ENCODE measurements at places on chromosomes 2 and 18.

GRCh38 chr2:55063713-55064323, 13.6 kb upstream of the RTN4 start:
- DNase-seq, result peak; percentile 88

DNA sequence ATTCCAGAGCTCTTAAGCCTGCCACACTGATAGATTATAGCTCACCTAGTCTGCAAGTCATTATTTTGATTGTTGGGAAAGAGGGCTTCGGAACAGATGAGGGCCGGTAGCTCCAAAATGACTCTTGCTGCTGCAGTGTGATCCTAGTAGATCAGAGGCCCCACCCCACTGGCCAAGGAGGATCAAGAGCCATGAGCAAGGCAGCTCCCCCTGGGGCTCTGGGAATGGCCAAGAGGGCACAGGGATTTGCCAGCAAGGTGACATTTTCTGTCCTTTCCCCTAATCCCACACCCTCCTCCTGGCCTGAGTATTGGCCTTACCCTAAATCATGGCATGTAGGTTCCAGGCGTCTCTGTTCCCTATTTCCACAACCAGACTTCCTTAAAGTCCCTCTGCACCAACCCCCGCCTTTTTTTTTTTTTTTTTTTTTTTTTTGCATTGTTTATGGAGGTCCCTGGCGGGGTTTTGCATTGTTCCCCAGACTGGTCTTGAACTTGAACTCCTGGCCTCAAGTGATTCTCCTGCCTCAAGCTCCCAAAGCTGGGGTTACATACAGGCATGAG, 36.5 kb downstream of the EIF4E2 start:
- no peak for DNase-seq

GRCh38 chr2:150140777-150141176, 346.7 kb downstream of the RND3 start:
- DNase-seq, result no peak

DNA sequence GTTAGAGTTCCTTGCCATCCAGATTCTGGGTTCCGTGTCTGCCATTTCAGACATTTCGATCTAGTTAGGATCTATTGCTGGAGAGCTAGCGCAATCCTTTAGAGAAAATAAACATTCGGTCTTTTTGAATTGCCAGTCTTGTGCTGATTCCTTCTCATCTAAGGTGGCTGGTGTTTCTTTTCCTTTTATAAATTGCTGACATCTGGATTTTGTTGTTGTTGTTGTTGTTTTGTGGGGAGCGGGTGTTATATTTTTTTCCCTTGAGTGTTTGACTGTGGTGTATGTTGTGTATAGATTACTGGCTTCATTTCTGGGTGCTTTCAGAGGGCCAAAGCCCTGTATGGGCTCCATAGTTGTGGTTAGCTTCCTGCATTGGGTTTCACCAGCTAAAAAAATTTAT, 128.5 kb upstream of the LRP1B start:
- DNase-seq, result no peak

All from RPMI8226 (cell line).